ENCODE measurements at places on chromosomes 11 and 22.

- no peak for DNase-seq
These were observed 15.0 kb downstream of the MRTFA start for GRCh38 chr22:40621309-40622151.

GRCh38 chr11:47051217-47051616 is 114.7 kb downstream of the CSTPP1 start:
- DNase-seq, result no peak

DNA sequence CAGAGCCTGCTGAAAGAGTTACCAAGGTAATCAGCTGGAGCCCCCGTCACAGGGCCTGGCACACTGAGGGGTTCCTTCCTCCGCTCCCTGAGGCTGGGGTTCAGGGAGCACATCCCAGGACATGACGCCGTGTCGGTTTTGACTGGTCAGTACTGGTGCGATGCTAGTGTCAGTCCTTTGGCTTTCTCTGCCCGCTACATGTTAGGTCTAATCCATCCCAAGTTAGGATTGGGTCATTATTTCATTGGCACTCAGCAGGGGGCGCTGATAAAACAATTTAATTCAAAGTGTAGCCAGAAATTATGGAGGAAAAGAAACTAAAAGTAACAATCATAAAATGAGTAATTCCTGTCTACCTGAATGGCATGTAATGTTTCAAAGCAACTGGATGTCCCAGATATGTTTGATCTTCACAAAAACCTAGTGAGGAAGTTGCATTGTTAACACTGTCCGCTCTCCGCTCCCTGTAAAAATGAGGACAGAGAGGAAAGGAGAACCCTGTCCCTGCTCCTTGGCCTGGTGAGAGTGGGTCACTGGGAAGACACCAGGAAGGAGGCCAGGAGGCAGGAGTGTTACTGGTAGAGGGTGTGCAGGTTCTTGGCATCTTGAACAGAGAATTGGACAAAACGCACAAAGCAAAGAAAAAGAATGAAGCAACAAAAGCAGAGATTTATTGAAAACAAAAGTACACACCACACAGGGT is 27.1 kb downstream of the TSKU start:
- DNase-seq, result no peak

DNA sequence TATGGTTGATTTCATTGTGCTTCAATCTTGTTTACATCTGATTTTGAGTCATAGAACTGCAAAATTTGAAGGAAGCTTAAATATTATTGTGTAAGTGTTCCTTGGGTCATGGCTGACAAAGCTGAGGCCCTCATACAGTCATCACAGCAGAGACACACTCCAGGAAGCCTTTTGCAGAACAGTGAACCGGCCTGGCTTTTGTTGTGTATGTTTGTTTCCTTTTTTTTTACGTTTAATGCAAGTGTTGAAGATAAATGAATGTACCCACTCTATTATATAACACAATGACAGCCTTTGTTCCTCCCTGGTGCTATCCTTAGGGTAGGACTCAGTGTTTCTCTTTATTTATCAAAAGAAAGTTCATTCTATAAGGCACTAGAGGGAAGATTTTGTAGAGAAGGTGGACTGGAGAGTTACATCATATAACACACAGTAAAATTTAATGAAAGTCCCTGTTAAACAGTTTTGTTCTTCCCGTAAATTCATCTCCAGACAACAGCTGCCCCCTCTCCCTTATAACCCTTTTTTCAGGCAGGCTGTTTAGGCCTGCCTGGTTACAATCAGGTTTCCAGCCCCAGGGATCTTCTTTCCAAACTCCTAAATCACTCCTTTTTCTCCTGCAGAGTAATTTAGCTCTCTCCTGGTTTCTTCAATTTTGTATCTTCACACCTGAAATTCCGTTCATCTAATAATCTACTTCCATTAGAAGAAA is 34.3 kb upstream of the CSTF3 start:
- no peak for DNase-seq

- DNase-seq, result no peak
These were observed 7.8 kb downstream of the TTC38 start for GRCh38 chr22:46275455-46276122.

GRCh38 chr22:26903030-26903856 is 245.9 kb downstream of the MIAT start:
- no peak for DNase-seq

DNA sequence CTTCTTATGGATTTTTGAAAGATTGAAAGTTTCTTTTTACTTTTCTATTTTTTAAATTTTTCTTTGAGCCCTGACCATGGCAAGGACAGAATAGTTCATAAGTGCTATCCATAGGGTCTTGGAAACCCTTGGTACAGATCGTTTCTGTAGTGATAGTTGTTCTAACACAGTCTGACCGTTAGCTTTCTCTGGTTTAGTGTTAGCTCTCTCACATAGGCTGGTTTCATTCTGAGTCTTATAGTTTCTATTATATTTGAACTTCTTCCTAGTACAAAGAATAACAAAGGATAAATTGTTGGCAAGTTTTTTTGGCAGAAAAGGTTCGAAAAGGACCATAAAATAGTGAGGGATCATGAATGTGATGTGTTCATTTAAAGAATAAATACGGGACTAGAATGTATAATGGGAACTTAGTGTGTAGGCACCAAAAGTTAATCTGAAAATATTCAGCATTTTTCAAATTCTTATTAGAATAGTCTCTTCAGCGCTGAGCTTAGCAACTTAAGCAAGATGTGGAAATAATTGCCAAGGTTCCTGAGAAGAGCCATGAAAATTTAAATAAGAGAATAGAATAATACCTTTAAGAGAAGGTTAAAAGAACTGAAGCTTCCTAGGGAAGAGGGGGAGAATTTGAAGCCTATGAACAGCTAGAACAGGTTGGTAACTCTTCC is 24.1 kb downstream of the FDX1 start:
- no peak for DNase-seq

- no peak for DNase-seq
These were observed 466.5 kb downstream of the FAM181B start for GRCh38 chr11:82267186-82267585.

DNA sequence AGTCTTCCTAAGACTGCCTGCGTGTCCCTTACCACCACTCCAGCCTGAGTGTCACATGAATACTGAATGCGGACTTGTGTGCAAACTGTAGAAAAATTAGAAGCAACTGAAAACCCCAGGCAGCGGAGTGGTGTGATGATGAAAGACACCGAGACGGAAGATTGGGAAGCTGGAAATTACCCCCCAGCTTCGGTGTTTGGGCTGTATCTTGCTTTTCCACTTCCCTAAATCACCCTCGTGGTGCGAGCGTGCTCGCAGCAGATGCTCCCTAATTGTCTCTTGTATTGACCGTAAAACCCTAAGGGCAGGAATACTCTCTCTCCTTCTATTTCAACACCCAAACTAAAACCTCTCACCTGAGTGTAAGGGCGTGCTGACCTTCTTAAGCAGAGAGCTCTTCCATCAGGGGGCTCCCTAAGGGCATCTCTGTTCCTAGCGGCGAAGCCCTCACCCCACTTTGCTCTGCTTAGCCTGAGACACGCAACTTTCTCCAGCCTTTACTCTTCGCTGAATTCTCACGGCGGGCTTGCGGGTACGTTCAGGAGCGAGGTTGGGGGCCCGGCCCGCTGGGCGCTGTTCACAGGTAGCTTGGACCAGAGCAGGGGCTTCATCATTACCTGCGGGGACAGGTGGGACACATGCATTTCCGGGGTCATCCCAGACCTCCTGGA is 62.4 kb downstream of the CRYBB2 start:
- no peak for DNase-seq

GRCh38 chr11:33207408-33207985 is 46.2 kb upstream of the CSTF3 start:
- DNase-seq, result no peak

DNA sequence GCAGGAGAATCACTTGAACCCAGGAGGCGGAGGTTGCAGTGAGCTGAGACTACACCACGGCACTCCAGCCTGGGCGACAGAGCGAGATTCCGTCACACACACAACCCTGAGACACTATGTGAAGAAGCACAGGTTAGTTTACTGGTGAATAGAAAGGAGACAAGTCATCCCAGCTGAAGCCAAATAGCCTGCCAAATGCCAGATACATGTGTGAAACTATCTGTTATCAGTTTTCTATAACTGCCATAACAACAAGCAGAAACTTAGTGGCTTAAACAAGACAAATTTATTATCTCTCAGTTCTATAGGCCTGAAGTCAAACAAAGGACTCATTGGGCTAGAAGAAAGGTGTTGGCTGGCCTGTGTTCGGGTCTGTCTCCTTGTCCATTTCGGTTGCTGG is 88.0 kb upstream of the CHRM4 start:
- no peak for DNase-seq

DNA sequence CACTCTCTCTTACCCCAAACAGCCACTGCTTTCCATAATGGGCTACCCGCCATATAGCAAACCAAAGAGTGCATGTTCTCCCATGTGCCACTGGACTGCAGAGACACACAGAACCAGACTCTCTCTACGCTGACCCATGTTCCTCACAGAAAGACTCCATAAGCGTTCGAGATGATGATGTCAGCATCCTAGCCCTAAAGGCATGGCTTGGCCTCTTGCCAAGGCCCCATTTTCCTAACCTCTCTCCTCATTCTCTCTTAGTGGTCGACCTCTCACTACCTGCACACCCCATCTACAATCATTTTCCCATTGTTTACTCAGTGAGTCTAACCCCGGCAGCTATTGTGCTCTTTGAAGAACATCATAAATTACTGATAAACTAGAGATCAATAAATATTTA is 4.9 kb downstream of the NDUFC2 start:
- no peak for DNase-seq

- DNase-seq, result no peak
These were observed 10.8 kb upstream of the CLDN5 start for GRCh38 chr22:19535001-19535400.

DNA sequence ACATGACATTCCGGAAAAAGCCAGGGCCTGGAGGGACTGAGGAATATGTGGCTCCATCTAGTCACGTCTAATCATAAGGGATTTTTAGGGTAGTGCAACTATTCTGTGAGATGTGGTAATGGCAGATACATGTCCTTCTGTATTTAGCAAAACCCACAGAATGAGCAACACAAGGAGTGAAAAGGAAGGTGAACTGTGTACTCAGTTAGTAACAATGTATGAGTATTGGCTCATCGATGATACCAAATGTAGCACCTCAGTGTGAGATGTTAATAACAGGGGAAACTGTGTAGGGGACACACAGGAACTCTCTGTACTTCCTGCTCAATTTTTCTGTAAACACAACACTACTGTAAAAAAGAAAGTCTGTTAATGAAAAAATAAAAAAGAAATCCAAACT is 42.0 kb upstream of the CARS1 start:
- DNase-seq, result no peak

DNA sequence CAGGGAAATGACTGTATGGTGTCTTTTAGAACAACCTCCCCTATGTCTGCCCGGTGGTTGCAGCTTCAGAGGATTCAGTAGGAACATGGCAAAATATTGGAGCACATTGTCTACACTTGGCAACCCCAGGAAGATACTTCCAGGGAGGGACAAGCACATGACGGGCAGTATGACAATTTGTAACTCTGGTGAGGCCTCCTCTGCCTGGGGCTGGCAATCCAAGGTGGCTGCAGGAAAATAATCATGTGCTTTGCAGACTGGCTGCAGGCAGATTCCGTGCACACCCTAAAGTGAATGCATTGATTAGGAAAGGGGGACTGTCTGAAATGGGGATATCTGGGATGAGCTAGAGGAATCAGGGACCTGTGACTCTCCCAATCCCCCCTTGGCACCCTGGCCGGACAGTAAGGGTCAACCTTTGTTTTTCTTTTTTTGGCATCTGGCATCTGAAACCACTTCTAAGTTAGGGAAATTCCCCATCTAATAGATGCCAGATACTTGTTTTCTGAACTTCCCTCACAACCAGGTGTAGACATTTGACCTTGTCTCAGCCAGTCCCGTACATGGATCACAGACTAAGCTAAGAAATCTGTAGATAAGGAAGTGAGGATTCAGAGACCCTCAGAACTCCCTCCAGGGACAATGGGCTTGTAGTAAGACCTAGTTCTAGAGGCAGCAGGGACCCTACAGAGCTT is 10.5 kb upstream of the PHOX2A start:
- DNase-seq, result no peak

GRCh38 chr11:34938611-34939010 is 22.2 kb downstream of the PDHX start:
- DNase-seq, result no peak

GRCh38 chr11:96045622-96046456 is 121.9 kb upstream of the MTMR2 start:
- peak; percentile 73 for DNase-seq

DNA sequence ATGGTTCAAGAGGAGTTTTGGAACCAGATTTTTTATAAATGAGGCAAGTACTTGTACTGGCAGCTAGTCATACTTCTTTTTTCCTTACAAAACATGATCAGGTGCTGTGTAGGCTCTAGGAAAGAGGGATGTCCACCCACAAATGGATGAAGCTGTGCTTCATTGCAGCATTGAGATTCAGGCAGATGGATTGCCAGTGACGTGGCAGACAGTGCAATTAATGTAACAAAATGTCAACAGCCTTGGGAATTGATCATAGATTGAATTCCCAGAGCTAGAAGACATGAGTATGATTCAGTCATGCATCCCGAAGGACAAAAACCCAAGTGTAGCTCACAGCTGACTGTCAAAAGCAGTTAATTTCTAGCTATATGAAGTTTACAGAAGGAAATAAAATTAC is 99.2 kb upstream of the RASSF10 start:
- no peak for DNase-seq

DNA sequence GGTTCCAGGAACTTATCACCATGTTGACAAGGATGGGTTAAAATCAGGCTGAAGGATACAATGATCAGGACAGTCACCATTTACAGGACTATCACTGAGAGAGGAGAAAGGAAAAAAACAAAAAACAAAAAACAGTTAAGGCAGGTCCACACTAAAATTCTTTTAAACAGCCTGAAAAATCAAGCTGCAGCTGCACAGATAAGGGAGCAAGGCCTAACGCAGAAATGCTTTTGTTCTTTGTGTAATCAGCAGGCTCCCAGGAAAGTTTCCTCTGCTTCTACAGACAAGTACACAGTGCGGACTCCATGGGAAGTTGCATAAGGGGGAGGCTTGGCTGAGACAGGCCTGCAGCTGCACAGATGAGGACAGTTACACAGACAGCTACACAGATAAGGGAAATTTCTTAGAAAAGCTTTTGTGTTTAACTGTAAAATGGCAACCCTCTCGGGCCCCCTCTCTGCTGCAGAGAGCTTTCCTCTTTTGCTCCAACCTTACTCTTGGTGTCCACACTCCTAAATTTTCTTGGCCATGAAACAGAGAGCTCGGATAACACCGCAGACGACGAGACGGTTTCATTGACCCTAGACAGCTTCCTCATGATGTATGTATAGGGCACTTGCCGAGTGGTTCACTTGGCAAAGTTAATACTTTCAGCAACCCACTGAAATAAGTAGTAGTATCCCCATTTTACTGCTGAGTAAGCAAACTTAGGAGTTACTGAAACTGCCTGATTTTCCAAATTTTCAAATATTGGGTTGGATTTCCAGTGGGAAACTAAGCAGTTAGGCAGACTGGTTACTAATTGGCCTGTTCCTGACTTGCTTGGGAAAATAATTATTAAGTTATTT is 45.5 kb downstream of the PIWIL3 start:
- DNase-seq, result no peak
